ENCODE measurements at places on chromosomes 2 and 18.

- DNase-seq, result no peak
These were observed 147.6 kb downstream of the LDLRAD4 start for GRCh38 chr18:13366131-13366530.

- DNase-seq, result no peak
These were observed 48.0 kb upstream of the MGAT4A start for GRCh38 chr2:98778741-98779483.

- no peak for DNase-seq
These were observed 1091.8 kb upstream of the NXPH2 start for GRCh38 chr2:139872032-139872431.

DNA sequence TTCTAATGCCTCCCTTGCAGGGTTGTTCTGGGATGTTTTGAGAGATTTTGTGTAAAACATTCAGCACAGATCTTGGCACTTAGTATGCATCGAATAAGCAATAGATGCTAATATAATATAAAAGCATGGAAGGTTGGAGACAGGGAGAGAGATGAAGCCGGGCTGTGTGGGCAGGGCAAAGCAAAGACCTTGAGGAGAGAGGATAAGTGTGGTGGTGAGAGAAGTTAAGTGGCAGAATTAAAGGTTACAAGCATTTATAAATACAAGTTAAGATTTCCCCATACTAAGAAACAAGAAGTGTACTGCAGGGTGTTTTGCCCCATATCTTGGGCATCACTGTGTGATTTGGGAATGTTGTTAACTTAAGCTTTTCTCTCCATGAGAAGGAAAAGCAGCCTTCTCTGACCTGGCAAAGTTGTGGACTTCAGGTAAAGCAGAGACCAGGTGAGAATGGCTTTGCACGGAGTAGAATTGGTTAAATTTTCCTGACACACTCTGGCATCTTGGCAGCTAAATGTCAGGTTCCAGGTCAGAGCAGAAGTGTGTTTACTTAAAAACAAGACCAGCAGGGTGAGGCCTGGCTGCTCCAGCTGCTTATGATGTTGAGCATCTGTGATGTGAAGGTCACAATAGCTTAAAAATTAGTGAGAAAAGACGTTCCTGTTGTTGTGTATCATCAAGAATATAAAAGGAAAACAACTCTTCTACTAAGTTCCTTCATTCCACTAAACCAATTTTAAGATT is 288.5 kb upstream of the HNMT start:
- DNase-seq, result no peak

DNA sequence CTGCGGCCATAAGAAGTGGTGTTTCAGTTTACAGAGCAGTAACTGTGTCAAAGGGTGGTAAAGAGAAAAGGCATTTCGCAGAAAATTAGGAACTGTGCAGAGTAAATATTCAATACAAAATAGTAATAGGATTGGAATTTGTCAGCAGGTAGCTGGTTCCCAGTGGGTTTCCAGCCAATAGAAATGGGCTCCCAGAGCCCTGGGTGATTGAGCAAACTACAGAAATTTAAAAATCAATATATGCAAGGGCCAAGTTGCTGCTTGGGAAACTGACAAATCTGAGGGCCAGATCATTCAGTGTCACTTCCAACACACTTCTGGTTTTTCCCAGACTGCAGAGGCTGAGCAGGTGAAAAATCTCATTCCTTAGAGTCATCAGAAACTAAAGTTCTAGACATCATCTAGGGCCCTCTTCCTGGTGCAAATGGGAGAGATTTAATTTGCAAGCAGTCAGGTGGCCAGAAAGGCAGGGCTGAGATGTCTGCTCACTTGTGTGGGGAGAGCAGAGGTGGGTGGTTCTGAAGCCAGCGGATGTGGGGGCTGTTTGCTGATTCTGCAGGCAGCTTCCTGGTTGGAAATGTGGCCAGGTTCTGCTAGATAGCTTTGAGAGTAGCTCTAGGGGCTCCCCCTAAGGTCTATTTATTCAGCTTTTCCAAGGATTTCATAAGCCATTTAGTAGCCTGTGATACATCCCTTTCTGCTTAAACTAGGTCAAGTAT is 182.4 kb downstream of the NCK2 start:
- peak; percentile 17 for DNase-seq

DNA sequence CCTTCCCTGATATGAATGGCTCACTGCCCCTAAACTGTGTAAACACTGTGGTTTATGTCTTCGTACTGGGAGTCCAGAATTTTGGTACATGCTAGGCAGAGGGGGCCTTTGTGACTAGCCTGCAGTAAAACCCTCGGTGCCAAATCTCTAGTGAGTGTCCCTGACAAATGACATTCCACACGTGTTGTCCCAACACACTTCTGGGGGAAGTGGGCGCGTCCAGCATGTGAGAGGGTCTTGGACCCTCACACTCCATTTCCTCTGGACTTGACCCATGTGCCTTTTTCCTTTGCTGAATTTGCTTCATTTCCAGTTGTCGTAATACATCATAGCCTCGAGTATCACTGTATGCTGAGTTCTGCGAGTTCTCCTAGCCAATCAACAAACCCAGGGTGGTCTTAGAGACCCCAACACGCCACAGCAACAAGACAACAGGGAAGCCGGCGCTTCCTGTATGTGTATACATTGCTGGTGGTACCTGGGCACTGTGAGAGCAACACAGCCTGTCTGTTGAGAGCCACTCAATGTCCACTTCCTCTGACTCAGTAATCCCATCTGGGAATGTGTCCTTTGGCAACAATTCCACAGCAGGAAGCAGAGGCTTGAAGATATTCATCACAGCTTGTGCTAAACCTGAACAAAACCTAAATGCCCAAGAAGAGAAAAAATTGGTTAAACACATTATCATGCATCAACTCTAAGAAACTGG is 26.9 kb upstream of the SLC66A3 start:
- DNase-seq, result no peak

- peak; percentile 83 for DNase-seq
These were observed at the start of gene E2F6 for GRCh38 chr2:11465485-11466306. E2F6 (minus strand) TSS chr2:11466161; CDS start chr2:11465879, 282 bp downstream.

GRCh38 chr2:26088038-26088643 is 54.3 kb downstream of the RAB10 start:
- no peak for DNase-seq

GRCh38 chr2:134727385-134727784 is 8.6 kb upstream of the TMEM163 start:
- DNase-seq, result no peak

- DNase-seq, result no peak
These were observed 37.6 kb upstream of the RIOK3 start for GRCh38 chr18:23415515-23415914.

DNA sequence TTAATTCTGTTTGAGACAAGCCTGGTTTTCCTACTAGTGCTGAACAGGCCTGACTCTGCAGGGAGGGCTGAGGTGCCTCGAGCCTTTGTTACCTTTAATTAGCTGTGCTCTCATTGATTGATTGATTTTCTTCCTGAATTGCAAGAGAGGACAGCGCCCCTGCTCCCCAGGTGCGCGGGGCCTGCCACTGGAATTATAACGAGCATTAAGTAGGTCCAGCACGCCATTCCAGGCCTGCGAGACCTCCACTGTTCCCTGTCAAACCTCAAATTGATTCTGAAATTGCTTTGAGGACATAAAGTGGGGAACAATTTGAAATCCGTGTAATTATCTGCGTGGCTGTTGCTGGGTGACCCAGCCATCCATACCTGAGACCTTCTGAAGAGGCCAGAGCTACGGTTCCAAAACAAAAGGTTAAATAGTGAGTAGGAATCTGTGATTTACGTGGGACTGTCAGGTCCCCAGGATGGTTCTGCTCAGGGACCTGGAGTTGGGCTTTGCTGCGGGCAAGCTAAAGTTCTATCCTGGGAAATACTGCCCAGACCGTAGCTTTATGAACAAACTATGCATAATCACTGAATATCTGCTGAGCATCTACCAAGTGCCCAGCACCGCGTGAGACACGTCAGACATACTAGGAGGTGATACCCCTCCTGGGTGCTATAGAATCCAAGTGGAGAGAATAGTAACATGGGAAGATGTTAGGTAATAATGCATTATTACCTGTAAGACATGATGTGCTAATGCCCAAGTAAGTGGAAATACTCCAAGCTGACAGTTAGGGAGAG is 104.1 kb downstream of the ZBTB7C start:
- no peak for DNase-seq

GRCh38 chr2:176553685-176554100 is 284.5 kb downstream of the MTX2 start:
- DNase-seq, result peak; percentile 25

GRCh38 chr2:104028061-104028460 is 825.9 kb upstream of the POU3F3 start:
- no peak for DNase-seq

DNA sequence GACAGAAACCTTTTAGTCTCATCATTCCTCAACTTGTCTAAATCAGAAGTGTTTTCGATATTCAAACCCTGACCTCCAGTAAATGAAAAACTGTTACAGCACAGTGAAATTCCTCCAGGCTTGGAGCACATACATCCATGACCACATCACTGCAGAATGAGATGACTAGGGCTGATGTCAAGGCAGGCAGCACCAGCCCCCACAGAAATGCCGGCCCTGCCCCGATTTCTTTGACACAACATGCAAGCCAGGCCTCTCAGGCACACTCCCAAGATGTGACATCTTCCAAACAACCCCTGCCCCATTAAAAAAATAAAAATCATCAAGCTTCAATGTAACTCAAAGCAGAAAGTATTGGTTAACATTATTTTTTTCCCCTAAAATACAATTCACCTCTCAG is 103.3 kb downstream of the CTAGE1 start:
- DNase-seq, result no peak

DNA sequence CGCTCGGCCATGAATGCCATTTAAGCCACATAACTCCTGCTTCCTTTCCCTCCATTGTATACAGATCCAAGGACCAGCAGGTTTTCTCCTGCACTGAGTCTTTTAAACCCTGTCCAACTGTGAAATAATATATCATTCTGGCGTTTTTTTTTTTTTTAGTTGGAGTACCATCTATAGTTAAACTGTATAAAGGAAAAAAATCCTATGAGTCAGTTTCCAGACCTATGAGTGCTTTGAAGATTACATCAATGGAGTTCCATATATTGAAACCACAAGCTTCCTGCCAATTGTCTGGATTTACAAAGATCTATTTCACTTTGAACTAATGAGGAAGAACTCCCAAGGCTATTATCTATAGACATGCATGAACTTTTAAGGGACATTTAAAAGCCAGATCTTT is 2.4 kb upstream of the MALT1 start:
- DNase-seq, result no peak

DNA sequence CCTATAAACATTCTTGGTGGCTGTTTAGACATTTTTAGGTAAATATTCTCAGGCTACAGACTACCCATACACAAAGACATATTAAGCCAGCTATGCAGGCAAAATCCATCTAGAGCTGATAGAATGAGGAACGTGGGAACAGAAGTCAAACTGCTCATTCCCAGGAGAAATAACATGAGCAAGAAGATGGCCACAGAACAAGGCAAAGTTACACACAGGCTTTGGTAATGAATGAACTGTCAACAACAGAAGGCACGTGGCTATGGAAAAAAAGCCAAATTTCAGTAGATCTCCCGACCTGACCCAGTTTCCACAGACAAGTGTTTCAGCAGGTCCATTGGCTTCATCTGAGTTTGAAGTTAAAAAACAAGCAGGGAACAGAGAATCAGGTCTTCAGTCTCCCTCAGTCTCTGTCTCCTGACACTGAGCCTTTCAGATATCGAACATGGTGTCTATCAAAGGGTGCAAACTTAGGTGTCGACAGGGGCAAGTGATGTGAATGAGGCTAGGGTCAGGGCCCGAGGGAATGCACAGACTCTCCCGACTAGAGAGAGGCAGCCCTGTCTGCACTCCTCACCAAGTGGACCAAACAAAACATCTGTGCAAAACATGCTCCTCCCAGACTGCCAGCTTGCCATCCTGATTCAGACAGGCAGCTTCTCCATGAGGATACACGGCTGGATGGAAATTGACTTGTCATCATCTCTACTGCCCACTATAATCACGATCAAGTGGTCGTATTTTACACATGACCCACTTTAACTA is 25.9 kb downstream of the SIGLEC15 start:
- DNase-seq, result no peak

DNA sequence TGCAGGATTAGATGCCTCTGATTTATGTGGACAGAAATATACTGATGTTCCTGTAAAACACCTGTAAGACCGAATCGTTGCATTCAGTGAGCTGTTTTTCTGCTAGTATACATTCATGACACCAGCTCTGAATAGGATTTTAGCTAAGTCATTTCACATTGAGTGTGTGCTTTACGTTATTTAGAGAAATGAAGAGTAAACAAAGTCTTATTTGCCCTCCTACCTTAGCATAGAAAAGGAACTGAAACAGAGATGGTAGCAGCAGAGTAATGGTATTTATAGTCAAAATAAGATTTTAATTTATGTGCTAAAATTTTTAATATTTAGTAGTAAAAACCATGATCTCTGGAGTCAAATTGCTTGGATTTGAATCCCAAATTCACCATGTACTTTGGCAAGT is 168.0 kb downstream of the CERS6 start:
- no peak for DNase-seq

DNA sequence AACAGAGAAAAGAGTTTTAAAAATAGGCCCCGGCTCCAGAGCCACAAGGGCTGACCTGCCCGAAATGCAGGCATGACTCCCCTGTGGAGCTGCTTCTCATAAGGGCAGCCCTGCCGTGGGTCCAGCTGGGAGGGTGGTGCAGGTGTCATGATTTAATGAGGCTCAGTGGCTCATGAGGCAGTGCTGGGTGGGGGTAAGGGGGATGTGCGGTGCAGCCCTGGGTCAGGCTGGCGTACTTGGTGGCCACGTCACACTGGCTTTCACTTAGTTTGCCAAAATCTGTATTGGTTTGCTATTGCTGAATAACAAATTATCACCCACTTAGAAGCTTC is 33.6 kb downstream of the HJURP start:
- DNase-seq, result no peak

- DNase-seq, result no peak
These were observed 55.7 kb upstream of the CTAGE1 start for GRCh38 chr18:22473366-22473765.

- no peak for DNase-seq
These were observed 4.8 kb downstream of the GCFC2 start for GRCh38 chr2:75705921-75706320.

GRCh38 chr2:121052023-121052422 is 233.0 kb downstream of the TFCP2L1 start:
- DNase-seq, result no peak

GRCh38 chr18:33987206-33987605 is 237.5 kb downstream of the NOL4 start:
- no peak for DNase-seq

GRCh38 chr2:58698620-58699019 is 457.5 kb upstream of the FANCL start:
- no peak for DNase-seq

- no peak for DNase-seq
These were observed 64.4 kb downstream of the INPP5D start for GRCh38 chr2:233124421-233125080.

DNA sequence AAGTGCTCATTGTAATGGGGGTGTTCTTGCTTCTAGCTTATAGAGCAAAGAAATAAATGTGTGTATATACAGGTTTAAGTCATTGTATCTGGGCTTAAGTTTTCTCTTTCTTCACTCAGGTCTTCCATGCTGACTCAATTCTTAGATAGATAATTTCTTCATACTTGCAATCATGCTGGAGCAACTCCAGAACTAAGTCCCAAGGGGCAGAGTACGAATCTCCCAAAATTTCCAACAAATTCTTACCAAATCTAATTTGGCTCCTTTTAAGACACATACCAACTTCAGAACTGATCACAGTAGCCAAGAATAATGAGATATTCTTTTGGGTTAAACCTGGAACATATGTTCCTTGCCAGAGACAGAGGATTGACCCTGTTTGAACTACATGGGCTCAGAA is 4.3 kb upstream of the SPAG16 start:
- no peak for DNase-seq

- DNase-seq, result no peak
These were observed 188.4 kb upstream of the GYPC start for GRCh38 chr2:126467367-126468054.

GRCh38 chr2:218033590-218034496 is 31.0 kb upstream of the TNS1 start:
- no peak for DNase-seq
